ENCODE measurements at places on chromosomes 3 and 15.
A peak's percentile ranks its signal among the peaks of the same experiment; 100 is the strongest.

DNA sequence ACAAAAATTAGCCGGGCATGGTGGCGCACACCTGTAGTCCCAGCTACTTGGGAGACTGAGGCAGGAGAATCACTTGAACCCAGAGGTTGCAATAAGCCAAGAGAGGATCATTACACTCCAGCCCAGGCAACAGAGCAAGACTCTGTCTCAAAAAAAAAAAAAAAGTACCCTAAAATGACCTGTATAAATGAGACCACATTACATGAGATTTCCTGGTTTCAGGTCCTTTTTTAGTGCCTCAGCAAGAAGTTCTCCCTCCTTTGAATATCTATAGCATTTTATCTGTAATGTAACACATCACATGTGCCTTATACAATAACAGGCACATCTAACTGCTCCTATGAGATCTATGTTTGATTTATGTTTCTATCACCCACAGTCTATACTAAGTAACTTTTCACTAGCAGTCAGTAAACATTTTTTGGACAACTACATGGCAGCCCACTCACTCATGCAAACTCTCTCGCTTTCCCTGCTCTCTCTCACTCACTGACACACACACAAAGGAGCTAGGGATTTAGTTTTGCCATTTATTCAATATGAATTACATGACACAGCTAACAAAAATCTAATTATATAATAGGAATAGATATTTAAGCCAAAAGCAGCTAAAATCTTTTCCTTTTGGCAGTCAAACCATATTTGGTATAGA, 34.1 kb downstream of the ADAM10 start:
- no peak for DNase-seq

DNA sequence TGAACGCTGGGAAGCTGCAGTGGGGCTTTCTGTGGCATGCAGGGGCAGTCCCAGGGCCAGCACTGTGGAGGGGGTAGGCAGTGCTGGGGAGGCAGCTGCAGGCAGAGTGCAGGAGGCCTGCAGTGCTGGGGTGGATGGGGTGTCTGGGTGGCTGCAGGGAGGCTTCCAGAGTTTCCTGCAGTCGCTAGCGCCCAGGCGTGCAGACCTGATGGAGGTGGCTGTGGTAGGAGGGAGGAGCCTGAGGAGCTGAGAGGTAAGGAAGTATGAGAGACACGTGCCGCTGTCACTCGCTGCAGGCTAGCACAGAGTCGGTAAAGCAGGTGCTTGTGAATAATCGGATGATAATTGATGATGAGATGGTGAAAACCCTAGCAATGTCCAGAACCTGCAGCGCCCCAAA, 16.3 kb downstream of the SYNM start:
- no peak for DNase-seq

GRCh38 chr15:74964794-74965193, 8.2 kb upstream of the RPP25 start:
- DNase-seq: no peak

DNA sequence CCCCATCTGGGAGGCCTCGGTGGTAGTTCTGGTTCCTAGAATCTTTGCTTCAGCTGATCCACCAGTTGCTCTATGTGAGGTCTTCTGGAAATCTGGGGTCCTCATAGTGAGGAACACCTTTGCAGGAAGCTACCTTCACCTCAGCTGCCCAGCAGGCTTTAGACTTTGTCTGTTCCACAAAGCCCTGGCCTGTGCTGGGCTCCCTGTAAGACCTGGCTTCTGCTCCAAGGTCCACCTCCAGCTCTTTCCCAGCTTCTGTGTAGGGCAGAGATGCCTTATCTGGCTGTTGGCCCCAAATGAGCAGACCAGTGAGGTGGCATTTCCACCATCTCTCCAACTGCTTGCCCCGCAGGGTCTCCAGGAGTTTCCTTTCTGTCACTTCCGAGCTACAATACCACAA, 8.2 kb upstream of the HOMER2 start:
- no peak for DNase-seq

- DNase-seq: peak; percentile 28
Measured at GRCh38 chr3:57227930-57228751, 612 bp downstream of the APPL1 start.

- DNase-seq: no peak
Measured at GRCh38 chr15:22955544-22956119, 24.5 kb downstream of the CYFIP1 start.

Data from effector memory CD8-positive, alpha-beta T cell (primary cell).